Activated CD4-positive, alpha-beta memory T cell treated with anti-CD3 and anti-CD28 coated beads for 36 hours (primary cell): ENCODE measurements at places on chromosomes 4 and X. TPM values are rescaled to one million over a fixed set of nuclear protein-coding genes. Genes with fewer than 3 reads are reported as not detected.

GRCh38 chr4:139825523-139826014 lies 159.9 kb downstream of the MGST2 start:
- DNase-seq, result no peak

DNA sequence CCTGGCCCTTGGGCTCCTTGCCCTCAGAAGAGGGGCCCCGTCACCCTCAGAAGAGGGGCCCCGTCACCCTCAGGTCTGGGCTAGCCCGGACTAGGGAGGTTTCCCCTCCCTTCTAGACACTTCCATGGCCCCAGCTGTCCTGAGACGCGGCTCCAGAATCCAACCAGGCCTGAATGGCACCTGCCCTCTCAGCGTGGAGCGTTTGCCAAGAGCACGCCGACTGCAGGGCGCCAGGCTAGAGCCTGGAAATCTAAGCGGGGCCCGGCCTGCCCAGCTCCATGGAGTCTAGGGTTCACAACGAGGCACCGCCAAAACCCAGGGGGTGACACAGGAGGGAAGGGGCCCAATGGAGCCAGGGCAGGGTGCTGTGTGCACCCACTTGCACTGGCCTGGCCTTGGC lies 7.8 kb upstream of the ATP2B3 start:
- no peak for DNase-seq

DNA sequence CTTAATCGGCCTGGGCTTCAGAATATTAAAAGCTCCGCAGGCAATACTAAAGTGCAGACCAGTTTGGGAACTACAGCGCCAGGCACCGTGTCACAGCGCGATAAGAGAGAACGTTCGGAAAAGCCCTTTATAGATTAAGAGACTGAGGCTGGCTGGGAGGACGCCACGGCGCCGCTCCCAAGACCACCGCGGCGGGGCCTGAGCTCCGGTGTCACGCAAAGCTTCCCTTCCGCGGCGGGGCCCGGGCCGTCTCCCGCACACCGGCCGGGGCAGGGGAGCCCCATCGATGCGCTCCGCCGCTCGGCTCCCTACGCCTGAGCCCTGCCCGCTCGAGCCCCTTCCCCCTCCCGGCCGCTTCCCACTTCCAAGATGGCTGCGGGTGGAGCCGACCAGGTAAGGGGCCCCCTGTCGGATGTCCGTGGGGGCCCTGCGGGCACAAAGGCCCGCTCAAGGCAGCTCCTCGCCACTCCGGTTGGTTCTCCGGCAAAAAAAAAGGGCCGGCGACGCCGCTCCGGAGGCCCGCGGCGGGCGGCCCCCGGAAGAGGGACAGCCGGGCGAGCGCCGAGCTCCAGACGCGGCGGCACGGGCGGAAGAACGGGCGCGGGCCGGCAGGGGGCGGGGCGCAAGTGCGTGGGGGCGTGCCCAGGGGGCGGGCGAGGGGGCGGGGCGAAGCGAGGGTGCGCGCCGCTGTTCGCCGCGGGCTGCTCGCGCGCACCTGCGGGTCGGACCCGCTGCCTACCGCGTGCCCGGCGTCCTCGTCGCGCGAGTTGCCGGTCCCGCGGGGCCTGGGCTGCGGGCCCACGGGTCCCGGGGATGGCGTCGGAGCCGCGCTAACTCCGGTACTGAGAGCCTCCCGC lies at the start of gene TBC1D14:
Gene TBC1D14, plus strand, starts transcription at position 714 of the 857 bp plus-strand sequence. CDS start 13,564 bp downstream, outside the sequence.
- DNase-seq, result peak; percentile 89

- DNase-seq, result no peak
Observed at GRCh38 chrX:112048707-112049106, 33.9 kb downstream of the TRPC5 start.

DNA sequence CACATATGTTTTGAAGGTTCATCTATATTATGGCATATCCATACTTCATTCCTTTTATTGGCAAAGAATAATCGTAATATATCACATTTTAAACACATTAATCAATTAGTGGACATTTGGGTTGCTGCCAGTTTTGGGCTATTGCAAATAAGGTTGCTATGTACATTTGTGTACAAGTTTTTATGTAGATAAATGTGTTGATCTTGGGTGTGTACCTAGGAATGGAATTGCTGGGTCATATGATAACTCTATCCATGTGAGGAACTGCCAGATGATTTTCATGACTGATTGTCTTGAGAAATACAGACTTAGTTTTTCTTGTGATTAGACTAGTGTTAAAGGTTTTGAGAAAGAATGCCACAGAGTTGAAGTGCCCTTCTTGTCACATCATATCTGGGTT lies 99.2 kb upstream of the RAB40AL start:
- DNase-seq, result no peak

AKAP14 gene
- total RNA-seq, result not detected

LDB2 gene
- total RNA-seq, result not detected

STBD1 gene
- total RNA-seq, result 0.63 TPM

DNA sequence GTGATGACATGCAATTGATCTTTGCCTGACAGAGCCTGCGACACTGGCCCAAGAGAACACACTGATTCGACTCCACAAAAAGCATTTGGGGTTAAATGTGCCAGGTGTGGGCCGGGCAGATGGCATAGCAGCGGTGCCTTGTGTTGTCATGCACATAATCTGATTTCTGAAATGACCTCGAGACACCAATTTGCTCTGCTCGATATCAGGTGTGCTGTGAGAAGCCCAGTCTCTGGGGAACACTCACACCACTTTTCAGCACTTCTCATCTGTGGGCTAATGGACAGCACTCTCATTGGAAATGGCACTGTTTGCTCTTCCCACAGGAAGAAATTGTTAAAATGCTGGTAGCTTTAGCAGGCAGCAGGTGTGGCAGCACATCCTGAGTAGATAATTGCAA lies 738.3 kb upstream of the TENM3 start:
- DNase-seq, result no peak
